ENCODE measurements at places on chromosomes 7 and 10.

- DNase-seq: no peak
Observed at GRCh38 chr10:128295003-128295402, 168.8 kb upstream of the MKI67 start.

GRCh38 chr10:100534726-100535125, 1.0 kb upstream of the HIF1AN start:
- DNase-seq: no peak

- DNase-seq: no peak
Observed at GRCh38 chr10:106592396-106592795, 572.1 kb downstream of the SORCS1 start.

DNA sequence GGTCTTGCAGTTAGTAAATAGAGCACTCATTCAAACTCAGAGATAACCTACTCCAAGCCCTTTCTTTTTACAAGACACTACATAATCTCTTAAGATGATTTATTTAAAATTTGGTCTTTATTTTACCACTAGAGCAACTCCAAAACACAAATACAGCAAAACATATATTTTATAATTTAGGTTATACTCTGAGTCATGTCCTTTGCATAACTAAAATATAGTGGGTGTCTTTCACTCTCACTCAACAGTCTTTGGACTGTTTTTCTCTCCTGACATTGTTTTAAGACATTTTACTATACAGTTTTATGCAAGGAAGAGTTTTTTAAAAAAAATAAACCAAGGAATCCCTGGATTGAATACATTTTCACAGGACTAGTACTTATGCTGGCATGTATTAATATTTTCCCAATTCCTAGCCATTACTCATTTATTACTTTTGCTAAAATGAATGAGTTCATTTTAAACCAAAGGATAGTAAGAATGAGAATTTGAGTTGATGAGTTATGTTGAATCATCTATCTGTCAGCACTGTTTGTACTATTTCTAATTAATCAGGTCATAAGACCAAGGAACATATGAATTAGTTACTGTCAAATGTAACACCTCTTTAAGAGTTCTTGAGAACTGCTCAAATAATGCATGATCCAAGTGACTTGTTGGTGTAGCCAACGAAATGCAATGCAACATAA, 303.1 kb upstream of the FZD1 start:
- no peak for DNase-seq

GRCh38 chr10:4437791-4438190, 388.2 kb upstream of the AKR1E2 start:
- no peak for DNase-seq

GRCh38 chr7:11175887-11176286, 202.2 kb downstream of the PHF14 start:
- no peak for DNase-seq

DNA sequence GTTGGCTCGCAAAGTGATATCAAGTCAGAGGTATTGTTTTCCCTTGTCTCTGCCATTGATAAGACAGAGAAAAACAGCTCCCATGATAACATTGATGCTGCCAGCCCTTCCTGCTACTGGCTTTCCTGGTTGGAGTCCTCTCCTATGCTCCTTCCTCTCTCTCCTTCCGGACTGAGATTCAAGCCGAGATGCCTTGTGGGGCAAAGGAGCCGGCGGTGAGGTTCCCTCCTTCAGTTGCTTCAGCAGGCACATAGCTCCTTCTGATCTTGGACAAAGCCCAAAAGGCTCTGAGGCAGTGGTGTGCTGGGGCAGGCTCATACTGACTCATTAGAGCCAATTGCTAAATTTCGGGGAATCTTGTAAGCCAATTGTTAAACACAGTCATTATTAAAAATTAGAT, 8.8 kb upstream of the ZCCHC24 start:
- no peak for DNase-seq

DNA sequence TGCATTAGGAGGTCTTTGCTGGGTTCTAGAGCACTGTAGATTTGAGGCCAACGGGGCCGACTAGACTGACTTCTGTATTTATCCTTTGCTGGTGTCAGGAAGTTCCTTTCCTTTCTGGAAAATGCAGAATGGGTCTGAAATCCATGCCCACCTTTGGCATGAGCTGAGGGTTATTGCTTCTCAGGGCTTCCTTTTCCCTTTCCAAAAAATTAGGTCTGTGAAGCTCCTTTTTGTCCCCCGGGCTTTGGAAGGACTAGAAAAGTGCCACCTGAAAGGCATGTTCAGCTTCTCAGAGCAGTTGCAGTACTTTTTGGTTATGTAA, 675 bp downstream of the IL6 start:
- DNase-seq: no peak

GRCh38 chr7:155660059-155660757, 15.7 kb downstream of the RBM33 start:
- DNase-seq: no peak

All from activated CD4-positive, CD25-positive, alpha-beta regulatory T cell (primary cell).